ENCODE measurements at places on chromosomes 7 and 10.

GRCh38 chr7:93202594-93203250, 23.5 kb downstream of the HEPACAM2 start:
- no peak for DNase-seq

GRCh38 chr10:44975431-44976331, 2.9 kb downstream of the DEPP1 start:
- peak; percentile 70 for DNase-seq

DNA sequence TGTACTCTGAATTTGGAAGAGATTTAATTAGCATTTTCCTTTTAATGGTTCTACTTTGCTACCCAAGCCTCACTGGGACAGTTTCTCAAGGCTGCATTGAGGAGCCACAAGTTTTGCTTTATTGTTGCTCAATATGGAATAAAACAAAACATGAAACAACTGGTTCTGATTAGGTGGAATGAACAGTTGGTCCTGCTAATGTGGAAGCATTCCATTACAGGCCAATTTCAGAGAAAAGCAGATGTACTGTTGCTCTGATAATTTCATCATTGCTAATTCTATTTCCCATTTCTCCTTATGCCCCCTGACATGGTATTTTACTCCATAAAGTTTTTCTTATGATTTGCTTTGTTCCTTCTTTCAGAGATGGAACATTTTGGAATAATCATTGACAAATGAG, 66.0 kb upstream of the PAPSS2 start:
- no peak for DNase-seq

DNA sequence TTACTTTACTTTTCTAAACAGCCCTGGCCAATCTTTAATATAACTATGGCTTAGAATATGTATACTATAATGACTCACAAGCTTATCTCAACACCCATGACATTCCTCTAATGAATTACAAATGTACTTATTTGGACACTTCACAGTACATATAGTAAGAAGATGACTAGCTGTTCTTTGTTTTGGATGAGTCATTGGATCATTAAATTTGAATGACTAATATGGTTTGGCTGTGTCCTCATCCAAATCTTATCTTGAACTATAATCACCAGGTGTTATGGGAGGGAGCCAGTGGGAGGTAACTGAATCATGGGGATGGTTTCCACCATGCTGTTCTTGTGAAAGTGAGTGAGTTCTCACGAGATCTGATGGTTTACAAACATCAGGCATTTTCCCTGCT, 807.5 kb upstream of the SORCS1 start:
- no peak for DNase-seq

DNA sequence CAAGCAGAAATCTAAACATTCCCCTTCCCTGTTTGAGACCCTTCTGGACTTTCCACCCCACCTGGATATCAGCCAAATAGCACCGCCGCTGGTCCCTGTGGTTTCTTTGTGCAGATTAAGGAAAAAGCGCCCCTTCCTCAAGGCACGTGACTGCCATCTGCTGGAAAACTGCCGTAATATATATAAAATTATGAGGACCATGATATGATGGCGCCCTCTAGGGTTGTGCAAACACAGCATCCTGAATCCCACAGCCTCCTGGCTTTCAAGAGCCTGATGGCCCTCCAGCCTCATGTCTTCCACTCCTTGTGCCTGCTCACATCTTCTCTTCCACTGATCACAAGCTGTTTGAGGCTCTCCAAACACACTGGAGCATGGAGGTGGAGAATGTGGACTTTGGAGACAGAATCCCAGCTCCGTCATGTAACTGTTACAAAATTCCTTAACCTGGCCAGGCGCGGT, 121.3 kb downstream of the MYL10 start:
- peak; percentile 35 for DNase-seq

DNA sequence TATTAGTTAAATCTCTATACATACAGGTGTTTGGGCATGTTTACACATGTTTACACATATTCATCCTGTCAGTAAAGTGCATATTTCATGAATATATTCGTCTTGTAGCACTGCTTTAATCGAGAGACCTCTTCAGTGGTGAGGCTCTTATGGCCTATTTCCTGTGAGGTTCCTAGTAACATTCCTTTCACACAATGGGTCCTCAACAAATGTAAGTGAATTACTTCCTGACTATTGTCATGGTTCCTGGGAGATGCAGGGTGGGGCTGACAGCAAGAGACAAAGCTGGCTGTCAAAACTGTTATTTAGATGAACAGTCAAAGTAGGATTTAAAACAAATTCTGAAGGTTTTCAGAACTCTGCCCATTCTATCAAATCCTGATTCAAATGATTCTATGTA, 12.4 kb upstream of the SEMA3A start:
- no peak for DNase-seq

DNA sequence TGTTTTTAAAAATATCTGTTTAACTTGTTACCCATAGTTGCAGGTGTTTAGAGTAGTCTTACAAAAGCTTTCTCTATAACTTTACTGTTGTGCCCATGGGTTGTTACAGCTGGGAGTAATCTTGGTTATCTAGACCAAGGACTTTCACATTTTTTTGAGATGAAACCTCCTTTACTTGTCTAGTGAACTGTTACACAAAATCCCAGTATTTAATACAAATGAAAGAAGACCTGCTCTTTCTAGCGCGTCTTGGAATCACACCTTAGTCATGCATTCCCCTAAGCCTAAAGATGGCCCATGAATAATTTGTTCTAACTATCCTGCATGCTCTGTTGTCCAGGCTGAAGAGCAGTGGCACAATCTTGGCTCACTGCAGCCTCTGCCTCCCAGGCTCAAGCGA, 38.0 kb downstream of the CSGALNACT2 start:
- DNase-seq: no peak

DNA sequence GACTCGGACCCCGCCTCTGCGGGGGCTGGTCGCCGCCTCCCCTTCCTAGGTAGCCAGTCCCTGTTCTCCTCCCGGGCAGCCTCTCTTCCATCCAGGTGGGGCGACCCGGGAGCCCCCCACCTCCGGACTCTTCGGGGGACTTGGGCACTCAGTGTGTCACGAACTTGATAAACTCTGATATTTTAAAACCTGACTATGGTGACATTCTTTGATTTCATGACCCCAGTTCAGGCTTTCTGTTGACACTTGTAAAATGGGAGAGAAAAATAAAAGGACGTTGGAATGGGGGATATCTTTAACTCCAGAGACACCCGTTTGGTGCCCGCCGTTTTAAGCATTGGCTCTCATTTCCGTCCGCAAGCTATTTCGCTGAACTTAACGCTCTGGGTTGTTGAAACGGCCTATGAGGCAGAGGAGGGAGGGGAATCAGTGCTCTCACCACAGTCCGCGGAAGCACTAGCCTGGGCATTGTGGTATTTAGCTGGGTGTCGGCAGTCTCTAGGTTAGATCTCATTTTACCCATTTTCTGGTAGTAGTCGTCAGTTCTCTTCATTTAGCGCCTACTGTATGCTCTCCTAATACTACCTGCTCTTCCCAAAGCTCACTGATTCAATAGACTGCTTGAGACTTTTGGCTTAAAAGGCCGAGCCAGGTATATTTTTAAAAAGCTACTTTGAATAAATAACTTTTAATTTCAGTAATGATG, 738 bp downstream of the VPS26A start:
- DNase-seq: no peak

- DNase-seq: no peak
Observed at GRCh38 chr7:134651991-134652390, 5.3 kb downstream of the BPGM start.

DNA sequence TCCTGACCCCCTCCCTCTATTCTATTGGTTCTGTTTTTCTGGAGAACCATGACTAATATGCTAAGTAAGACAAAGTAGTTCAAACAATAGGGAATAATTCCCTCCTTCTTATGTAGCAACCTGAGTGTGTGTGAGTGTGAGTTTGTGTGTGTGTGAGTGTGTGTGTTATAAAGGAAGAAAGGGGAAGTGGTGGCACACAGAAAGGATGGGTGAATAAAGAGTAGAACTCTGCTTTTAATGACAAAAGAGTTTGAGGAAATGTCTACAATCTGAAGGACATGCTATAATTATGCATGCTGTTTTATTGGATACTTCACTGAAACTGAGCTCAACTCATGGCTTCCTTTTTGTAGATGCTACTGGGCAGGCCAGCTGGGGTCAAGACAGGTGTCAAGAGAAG, 489.5 kb downstream of the REEP3 start:
- no peak for DNase-seq

GRCh38 chr10:61172182-61172926, 228.4 kb upstream of the RHOBTB1 start:
- DNase-seq: no peak

DNA sequence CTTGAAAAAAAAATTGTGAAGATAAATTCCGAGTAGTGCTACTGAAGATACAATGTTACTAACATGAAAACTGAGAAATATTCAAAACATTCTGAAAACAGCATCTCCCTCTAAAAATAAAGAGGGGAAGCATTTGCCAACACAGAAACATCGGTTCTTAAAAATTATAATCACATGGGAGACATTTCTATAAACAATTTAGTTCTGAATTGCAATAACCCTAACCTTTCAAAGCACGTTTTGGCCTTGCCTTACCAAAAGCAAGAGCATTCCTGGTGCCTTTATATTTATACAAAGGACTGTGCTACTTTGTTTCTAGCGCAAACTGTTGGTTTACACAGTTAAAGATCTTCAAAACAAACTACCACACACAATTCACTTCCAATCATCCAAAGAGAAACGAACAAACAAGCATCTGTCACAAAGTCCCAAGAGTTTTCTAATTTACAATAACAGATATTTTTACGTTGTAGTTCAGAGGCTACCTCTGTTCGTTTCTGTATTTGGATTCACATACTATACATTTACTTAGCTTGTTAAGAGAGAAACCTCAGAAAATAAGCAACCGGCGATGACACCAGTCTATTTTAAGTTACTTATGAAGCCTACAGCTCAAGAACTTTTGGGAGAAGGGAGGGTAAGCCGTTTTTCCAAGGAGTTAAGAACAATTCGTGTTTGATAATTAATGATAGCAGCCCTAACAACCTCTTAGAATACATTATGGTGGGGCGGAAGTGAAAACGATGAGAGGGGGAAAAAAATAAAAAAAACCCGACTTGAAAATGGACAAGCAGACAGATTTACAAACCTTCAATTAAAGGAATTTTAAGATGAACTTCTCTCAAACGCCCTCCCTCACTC, 1.3 kb downstream of the ABI1 start:
- DNase-seq: no peak

DNA sequence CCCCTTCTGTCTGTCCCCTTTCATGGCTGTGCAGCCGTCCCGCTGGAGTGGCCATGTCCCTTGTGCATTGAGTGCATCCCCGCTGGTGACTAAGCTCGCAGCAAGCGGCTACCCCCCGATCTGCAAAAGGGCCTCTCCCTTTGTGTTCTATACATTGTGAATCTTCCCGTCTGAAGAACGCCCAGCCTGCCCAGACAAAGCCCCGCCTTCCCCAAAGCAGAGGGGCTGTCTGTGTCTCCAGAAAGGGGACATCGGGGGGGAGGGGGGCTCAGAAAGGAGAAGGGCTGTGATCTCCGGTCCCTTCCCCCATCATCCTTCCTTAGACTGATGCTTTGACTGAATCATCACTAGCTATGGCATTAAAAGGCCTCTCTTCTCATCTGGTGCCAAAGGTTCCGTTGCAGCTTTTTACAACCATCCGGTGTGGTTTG, 11.9 kb downstream of the NPTX2 start:
- no peak for DNase-seq

GRCh38 chr7:111324228-111324627, 233.3 kb downstream of the LRRN3 start:
- DNase-seq: no peak

GRCh38 chr7:34165927-34166550, 260.7 kb downstream of the BMPER start:
- DNase-seq: no peak

GRCh38 chr7:151964951-151965350, 8.7 kb downstream of the GALNTL5 start:
- DNase-seq: no peak

GRCh38 chr10:97894092-97894491, 44.4 kb downstream of the GOLGA7B start:
- DNase-seq: no peak

GRCh38 chr10:61612450-61612849, 50.3 kb upstream of the CABCOCO1 start:
- DNase-seq: no peak

DNA sequence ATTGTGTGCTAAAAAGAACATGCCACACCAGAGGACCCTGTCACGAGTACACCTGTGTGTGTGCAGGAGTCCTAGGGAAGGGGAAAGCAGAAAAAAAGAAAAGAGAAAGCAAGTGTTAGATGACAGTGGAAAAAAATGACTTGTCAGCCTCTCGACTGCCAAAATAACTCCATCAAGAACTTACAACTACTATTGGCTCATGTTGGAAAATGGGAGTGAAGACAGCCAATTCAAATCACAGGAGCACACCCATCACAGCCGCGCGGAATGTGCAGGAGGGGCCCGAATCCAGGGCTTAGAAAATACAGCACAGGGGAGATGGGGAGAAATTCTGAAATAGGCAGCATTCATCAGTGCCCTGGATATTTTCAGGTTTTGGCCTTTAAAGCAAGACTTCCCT, 38.1 kb upstream of the FOXI2 start:
- DNase-seq: no peak

DNA sequence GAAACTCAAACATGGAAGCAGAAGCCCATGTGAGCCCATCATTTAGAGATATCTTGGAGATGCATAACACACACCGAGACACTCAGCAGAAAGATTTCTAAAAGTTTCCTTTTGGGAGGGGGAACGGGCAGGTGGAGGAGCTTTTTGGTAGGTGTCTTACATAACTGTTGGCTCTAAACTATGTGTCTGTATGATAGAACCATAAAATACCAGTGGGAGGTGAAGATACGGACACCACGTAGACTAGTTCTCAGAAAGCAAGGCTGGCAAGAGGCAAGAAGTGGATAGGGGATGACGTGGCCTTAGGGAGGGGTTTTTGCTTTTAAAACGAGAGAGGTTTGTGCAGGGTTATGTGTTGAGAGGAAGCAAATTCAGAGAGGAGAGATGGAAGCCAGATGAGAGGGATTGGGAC, 36.5 kb downstream of the IL15RA start:
- DNase-seq: no peak

DNA sequence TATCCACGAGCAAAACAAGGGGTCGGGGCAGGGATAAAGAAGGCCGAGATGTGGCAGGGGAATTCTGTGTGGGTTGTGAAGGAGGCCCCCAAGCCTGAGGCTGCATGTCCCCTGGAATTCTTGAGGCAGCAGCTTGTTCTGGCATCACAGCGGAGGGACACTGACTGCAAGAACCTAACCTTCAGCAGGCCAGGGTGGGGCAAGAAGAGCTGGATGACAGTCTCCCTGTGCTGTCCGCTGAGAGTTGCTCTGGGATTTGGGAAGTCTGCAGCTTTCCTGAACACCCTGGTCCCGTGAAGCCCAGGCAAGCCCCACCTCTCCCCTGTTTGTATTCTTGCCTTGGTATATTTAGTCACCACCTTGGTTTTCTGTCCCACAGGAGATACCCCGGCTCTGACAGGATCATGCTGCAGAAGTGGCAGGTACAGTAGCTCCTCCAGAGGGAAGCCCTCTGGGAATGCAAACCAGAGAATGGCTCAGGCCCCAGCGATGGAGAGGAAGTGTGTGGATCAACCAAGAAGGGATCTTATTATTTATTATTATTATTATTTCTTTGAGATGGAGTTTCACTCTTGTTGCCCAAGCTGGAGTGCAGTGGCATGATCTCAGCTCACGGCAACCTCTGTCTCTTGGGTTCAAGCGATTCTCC, 1.9 kb upstream of the LRRC18 start:
- DNase-seq: no peak

- DNase-seq: no peak
Observed at GRCh38 chr10:27771231-27771630, 25.6 kb upstream of the MKX start.

GRCh38 chr10:91884536-91884935, 24.8 kb downstream of the FGFBP3 start:
- DNase-seq: no peak

Data from NCI-H2107 (cell line).